Cardiac septum (tissue), 1 donor: ENCODE measurements at places on chromosomes 4 and X. TPM values are rescaled to one million over a fixed set of nuclear protein-coding genes. Genes with fewer than 3 reads are reported as not detected.

DCHS2 gene
- not detected for total RNA-seq

TMPRSS11A gene
- total RNA-seq: not detected

BEX1 gene
- total RNA-seq: 4.1 TPM

- DNase-seq: no peak
These were observed 320.0 kb downstream of the ADGRL3 start for GRCh38 chr4:61520166-61520565.

DNA sequence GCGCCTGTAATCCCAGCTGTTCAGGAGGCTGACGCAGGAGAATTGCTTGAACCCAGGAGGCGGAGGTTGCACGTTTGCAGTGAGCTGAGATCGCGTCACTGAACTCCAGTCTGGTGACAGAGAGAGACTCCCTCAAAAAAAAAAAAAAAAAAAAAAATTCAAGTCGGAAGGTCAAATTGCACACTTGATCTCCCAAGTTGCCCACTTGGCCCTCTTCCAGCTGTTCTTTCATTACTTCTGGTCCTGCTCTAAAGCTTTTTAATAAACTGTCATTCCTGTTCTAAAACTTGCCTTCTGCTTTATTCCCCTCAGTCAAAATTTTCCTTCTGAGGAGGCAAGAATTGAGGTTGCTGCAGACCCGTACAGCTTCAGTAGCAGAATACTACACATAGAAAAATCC, 2358.0 kb downstream of the ARAP2 start:
- no peak for DNase-seq

DNA sequence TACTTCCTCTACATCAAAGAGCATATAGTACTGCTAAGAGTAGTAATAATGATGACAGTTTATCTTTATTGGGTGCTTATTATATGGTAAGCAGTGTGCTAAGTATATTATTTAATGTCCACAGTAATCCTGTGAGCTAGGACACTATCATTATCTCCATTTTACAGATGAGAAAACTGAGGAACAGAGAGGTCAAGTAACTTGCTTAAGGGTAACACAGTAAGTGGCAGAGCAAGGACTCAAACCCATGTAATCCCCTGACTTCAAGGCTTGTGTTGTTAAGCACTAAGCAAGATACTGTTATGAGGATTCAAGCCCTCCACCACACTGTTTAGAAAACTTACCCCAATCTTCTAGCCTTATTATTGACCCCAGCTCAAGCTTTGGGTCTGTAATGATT, 202.4 kb downstream of the ENOX2 start:
- DNase-seq: no peak

GRCh38 chrX:2410279-2411020, 90.3 kb downstream of the DHRSX start:
- no peak for DNase-seq

GRCh38 chr4:76990288-76991080, 40.9 kb downstream of the SEPTIN11 start:
- no peak for DNase-seq

DNA sequence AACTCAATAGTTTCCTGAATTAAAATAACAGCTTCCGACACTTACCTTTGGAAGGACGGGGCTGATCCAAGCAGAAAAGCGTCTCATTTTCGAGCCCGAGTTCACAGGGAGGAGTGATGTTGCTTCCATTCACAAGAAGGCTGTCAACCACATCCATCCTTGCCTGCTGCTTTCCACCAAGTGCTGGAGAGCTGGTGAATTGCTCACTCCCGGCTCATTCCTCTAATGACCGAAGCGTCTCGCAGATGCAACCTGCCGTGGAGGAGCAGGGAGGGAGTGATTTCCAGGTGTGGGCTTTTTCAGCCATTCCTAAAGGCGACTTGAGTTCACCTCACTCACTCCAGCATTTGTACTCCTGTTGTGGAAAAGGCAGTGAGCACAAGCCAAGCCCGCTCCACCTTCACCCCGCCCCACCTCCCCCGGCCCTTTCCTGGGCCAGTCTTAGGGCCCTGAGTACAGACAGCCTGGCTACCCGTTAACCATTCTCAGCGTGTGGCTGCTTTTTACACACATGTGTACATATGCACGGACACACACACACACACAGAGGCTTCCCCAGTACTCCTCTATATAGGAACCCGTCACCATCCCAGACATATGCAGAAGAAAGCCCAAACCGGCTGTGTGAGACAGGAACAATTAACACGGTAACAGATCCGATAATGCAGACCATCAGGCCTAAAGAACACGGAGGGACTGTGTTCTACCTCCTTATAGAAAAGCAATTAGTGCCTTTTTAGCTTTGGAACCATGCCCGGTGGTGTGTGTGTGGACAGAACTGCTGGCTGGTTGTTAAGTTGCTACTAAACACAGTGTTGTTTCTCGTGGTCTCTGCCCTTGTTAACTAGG, at the start of gene CCKAR:
Gene CCKAR (minus strand): TSS at position 374 of the 849 bp plus-strand sequence. CDS start 217 bp downstream, at position 157.
- DNase-seq: no peak

DMD gene
- 256 TPM for total RNA-seq

DNA sequence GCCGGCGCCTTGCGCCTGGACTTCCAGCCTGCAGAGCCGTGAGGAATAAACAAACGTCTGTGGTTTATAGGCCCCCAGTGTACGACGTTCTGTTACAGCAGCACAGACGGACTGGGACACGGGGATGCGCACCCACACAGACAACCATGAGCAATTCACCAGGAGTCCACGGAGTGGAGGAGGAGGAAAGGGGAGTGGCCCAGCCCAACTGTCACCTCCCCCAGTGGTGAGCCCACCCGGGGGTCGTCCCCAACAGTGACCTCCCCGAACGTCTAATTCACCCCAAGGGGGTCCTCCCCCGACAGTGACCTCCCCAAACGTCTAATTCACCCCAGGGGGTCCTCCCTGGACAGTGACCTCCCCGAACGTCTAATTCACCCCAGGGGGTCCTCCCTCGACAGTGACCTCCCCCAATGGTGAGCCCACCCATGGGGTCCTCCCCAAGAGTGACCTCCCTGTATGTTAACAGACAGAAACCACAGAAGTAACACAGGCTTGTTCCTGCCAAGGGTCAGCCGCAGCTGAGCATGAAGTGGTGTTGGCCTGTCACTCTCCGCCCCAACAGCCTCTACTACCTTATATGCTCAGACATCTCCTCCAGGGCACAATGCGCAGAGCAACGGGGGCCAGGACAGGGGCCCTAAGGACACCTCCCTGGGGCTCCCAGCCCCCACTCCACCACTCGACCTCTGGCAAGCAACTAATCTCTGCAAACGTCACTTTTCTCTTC, 6.2 kb downstream of the GAK start:
- no peak for DNase-seq

DNA sequence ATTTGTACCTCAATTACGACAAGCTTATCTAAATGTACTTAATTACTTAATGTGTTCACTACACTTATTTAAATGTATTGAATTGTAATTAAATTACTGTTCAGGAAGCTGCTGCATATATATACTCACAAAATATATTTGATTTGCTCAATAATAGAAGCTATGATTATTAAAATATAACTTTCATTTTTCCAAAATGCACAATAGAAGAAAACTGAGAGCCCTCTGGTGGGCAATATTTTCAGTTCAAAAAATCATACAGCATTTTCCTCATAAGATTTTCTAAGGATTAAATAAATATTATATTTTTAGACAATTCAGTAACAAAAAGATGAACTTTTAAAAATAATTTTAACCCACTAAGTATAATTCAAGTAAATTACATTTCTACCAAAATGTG, 217.3 kb downstream of the DKK2 start:
- no peak for DNase-seq

DNA sequence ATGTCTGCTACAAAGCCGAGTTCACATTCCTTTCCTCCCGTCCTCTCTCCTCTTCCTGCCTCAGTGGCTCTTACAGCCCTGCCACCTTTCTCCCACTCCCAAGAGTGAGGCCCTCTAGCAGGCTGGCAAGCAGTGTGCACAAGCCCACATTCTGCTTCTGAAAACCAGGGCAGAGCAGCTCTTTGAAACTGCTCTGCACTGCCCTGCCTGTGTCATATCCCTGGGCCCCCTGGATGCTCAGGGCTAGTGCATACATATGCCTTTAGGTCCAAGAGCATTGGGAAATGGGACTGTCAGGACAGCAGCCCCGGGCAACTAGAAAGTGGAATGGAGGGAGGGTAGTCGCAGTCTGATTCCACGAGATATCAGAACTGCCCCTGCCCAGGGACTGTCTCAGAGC, 42.4 kb downstream of the CNGA2 start:
- no peak for DNase-seq

MAGEC2 gene
- total RNA-seq: not detected

ARHGEF38 gene
- not detected for total RNA-seq

DNA sequence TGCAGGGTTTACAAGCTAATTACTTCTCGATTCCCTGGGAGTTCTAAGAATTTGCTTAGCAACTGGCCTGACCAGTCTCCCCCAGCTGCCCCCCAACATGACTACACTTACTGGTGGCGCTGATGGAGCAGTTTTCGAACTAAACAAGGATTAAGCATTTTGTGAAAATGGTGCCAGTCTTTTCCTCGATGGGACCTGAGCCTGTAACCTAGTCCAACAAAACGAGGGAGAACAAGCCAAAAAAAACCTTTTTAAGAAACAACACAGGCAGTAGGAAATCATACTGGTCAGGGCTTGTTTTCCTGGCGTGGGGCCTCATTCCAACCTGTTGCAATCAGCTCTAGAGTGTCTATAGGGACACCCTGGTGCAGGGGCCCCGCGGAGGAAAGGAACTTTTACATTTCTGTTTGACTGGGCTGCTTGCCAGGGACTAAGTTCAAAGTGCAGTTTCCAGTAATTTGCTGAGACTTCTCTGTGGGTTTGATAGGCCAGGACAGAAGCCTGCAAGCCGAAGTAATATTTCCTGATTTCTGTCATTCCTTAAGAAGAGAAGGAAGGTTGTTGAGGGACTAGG, 158.7 kb downstream of the SPRY1 start:
- peak; percentile 85 for DNase-seq

NUDT10 gene
- 0.35 TPM for total RNA-seq

ADGRL3 gene
- 15.3 TPM for total RNA-seq

DNA sequence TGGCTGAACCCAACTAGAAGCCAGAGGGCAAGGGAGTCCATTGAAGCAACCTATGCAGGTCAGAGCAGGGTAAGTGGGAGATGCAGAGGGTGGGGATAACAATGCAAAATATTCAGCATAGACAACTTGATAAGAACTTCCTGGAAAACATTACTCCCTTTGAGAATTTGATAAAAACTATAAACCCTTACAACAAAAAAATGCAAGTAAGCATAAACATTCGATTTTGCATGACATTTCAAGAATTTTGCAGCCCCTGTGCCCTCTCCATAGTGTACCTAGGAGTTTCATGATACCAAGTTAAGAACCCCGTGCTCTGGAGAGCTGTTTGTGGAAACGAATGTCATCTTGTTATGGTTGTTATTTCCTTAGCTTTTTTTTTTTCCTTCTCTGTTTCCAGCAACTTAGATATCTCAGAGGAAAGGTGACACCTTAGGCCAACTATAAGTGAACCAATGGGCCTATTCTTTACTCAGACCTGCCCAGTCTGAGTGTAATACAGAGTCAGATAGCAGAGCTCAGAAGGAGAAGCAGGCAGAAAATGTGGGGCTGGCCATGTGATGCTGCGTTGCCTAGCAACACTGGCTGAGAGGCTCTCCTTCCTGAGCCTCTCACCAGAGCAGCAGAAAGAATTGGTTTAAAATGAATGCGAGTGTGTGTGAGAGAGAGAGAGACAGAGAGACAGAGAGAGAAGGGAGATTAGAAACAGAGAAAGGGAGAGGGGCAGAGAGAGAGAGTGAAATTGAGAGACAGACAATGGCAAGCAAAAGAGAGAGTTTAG, 36.7 kb upstream of the GABRQ start:
- no peak for DNase-seq

DNA sequence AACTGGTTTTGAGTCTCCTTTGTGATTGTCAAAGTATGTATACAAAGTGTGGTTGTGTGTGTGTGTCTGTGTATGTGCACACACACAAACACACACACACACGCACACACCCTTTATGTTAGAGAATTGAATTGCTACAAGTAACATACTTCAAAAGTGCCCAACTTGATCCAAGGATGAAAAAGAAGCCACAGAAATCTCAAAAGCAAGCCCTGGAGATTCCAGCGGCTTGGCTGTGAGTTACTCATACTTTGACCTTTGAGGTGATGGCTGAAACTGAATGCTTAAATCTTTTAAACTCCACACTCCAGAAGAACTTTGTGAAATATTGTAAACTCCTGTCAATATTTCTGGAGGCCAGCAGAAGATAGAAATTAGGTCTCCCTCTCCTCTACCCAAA, 168.4 kb upstream of the NRK start:
- no peak for DNase-seq

FUNDC1 gene
- 28.8 TPM for total RNA-seq

TXLNG gene
- 6.8 TPM for total RNA-seq

DNA sequence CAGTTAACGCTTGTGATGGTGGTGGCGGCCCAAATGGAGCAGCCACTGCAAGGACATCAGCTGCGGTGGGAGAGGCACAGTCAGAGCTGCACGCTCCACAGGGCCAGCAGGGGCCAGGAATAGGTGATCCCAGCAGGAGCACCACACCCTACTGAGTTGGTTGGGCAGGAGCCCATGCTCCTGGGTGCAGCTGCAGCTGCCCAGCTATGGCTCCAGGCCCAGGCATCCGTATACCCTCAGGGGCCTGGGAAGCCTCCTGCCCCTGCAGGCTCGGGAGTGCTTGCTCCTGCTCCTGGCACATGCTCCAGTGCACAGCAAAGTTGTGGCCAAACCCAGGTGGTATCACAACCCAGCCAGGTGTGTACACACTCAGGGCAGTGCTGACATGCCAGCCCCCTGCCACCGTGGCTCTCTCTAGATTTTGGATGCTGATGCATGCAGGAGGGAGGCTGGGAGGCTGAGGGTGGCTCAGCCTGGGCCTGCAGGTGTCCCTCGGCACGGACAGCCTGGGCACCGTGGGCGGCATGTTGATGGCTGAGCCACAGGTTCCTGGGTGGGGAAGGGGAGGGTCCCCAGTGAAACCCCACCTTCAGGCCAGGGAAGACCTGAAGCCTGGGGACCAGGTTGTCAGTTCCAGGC, 150.2 kb downstream of the CXXC4 start:
- DNase-seq: no peak

LGI2 gene
- 5.0 TPM for total RNA-seq

ZNF141 gene
- 8.5 TPM for total RNA-seq

DNA sequence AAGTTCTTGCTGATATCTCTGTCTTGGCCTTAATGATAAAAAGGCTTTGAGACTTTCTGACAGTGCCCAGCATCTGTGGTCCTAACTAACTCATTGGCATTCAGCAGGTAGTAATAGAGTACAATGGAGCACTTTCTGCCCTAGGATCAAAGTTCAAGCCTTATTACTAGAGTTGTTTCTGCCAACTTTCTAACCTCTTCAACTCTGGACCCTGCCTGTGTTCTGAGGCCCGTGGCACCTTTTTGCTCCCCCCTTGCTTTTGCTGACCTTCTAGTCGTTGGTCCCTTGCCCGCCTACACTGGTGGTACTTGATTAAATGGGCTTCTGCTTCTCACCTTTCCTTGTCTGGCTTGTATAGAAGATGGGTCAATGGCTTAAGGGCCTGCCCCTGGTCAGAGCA, 126.3 kb downstream of the PPARGC1A start:
- DNase-seq: no peak

- no peak for DNase-seq
These were observed 47.3 kb downstream of the PPP3CA start for GRCh38 chr4:101299899-101300540.
